ENCODE measurements at places on chromosomes 2 and 18.

GRCh38 chr2:106708209-106708608, 177.8 kb downstream of the ST6GAL2 start:
- DNase-seq, result no peak

DNA sequence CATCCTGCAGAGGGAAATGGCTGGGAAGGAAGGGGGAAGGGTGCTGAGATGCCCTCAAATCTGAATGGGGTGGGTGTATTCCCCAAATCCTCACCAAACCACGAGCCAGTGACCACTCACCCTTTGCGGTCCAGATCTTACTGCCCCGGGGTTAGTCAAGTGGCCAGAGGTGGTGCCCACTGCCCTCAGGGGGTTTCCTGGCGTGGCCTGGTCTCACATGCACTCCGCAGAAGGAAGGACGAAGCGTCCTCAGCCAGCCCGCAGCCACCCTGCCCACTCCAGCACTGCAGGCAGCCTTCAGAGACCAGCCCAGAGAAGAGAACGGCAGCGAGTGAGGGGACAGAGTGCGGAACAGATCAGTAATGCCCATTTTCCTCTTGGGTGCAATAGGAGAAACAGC, 50.4 kb downstream of the IL1RL2 start:
- no peak for DNase-seq

GRCh38 chr2:160321006-160321405, 120.9 kb upstream of the ITGB6 start:
- no peak for DNase-seq

- no peak for DNase-seq
These were observed 52.7 kb upstream of the CALCRL start for GRCh38 chr2:187500585-187501359.

- DNase-seq, result no peak
These were observed 73.2 kb upstream of the GALNT5 start for GRCh38 chr2:157184161-157184895.

- no peak for DNase-seq
These were observed 146.2 kb downstream of the RPIA start for GRCh38 chr2:88837511-88838160.

- peak; percentile 50 for DNase-seq
These were observed 75.4 kb upstream of the TANC1 start for GRCh38 chr2:158893026-158893425.

Measured in GM04504 (cell line).